ENCODE measurements at places on chromosomes 2 and 18.

DNA sequence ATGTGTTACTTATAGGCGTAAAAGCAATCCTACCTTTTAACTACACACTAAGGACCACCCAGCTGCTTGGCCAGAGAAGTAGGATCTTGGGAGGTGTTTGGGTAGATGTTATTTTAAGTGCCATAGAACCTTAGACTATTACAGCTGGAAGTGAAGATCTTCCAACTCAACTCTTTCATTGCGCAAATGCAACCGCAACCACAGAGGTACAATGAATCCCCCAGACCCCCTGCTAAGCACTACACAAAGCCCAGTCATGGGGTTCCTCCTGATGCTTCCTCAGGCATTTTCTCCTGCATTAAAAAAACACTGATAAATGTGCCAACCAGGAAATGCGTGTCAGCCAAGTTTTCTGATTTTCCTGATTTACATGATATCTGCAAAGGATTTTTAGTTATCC lies 246.0 kb downstream of the LRRTM1 start:
- DNase-seq, result no peak

DNA sequence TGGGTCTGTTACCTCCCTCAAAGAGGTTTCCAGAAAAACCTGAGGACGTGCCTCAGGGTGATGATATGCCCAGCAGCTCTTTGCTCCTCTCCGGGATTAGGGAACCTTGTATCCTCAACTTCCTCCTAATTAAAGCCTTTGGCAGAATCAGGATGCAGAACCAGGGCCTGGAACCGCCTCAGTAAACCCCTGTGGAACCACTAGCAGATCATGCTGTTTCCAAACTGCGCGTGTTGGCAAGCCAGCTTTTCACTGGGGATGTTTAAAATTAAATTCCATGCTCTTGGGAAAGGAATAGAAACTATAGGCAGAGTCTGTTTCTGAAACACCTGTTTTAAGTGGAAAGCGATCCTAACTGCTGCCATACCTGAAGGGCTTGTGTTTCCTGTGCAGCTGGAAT lies 26.4 kb downstream of the CRIM1 start:
- no peak for DNase-seq

DNA sequence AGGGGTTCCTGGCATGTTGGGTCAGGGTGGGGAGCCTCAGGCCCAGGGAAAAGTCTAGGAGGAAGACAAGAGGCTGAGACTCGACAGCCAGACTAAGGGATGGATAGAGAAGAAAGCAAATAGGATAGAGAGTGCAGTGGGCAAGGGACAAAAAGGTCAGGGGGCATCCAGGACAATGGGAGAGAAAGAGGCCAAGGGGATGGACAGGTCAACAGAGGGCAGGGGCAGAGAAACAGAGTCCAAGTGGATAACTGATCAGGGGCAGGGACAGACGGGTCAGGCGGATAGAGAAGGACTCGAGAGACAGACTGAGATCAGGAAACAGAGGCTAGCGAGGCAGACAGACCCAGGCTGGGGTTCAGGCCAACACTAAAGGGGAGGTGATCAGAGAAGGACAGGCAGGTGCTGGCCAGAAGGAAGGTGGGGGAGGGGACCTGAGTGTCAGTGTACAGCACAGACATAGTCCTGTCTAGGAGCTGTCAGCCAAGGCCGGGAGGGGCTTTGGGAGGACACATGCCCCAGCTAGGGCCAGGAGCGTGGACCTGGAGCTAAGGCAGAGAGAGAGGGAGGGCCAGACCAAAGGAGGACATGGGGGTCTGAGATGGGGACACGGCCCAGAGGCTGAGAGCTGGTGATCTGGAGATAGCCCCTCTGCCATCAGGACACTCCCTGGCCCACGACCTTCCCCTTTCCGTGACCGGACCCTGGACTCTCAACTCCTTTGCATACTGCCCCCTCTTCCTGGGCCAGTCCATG lies 12.2 kb downstream of the ASIC4 start:
- DNase-seq, result no peak

DNA sequence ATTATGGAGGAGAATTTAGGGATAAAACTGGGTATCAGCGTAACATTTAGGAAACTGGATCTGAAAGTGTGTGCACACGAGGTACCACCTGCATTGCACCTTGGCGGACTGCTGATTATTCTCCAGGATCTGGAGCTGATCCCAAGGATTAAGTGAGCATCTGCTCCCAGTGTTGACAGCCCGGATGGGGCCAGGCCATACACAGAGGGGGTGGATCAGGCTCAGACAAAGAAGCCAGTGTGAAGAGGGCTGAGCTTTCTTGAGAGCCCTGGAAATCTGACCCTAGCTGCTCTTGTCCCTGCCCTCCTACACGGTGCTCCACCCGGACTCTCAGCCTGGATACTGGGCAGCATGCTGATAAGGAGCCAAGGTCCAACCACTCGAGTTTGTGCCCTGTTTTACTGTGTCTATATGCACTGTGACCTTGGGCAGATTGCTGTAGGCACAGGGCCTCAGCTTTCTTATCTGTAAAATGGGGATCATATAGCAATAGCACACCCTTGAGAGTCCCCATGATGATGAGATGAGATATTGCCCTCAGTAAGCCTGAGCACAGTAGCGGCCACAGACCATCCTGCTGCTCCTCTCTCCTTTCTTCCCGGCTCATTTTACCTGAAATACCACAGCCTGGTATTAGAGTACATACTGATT lies 396.8 kb upstream of the CELF4 start:
- no peak for DNase-seq

- no peak for DNase-seq
Observed at GRCh38 chr2:216119146-216119545, 10.0 kb downstream of the XRCC5 start.

DNA sequence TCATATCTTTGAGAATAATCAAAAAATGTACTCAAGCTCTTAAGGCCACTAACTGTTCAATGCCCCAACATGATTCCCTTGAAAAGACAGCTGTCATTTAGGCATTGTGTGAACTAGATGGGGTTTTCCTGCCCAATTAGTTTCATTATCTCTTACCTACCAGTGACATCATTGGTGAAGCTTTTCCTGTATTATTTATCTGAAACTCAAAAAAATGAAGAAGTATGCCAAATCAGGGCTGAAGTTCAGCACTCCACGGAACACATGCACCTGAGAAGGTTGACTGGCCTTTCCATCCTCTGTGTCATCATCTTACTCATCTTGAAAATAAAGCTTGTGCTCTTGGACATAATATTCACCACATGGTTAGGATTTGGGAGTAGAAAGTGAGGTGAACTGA lies 126.4 kb downstream of the TXNL1 start:
- DNase-seq, result no peak

GRCh38 chr18:55385770-55386169 lies 202.2 kb downstream of the TCF4 start:
- DNase-seq, result no peak

DNA sequence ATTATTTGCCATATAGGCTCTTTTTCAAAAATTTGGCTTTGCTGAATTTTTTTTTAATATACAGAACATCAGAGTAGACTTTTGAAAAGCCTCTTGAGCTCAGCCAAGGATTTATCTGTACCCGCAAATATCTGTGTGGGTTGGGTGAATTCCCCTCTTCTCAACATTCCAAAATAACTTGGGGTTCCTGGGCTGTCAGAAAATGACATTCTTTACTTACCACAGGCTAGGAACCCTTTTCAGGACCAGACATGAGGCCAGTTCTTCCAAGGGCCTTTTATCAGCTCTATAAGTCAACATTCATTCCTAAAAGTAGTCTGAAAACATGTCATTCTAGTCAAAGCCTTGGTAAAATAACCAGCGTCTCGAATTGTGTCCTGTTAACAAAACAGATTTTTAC lies 28.8 kb upstream of the FEZ2 start:
- DNase-seq, result no peak

DNA sequence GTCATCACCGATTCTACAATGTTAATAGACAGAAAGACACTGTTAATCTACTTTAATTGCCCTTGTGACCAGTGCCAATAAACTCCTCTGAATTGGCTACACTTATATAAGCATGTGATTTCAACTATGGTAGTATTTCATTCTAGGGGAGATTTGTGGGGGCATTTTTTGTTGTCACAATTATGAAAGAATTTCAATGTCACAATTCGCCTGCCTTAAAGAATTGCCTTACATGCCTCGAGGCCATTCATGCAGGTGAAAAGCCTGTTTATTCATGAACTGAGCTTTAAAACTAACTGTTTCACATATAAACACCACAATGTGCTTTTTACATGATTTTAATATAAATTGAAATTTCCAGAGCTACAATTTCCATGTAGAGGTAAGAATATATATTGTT lies 162.8 kb downstream of the GCA start:
- DNase-seq, result no peak

DNA sequence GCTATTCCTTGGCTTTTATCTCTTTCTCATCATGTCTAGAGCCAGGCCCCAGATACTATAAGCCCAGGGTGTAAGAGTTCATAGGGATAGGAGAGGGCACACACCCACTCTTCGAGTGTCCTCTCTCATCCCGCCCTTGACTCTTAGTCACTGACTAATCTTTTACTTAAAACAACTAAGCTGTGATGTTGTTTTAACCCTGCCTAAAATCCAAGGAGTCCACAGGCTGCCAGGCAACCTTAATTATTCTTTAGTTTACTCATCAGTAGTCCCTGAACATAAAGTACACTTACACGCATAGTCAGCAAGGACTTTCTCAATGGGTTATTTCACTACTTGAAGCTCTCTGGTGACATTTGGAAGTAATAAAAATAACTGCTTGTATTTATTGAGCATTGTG lies 28.4 kb downstream of the GREB1L start:
- no peak for DNase-seq

- no peak for DNase-seq
Observed at GRCh38 chr2:178374865-178375264, 76.1 kb downstream of the PRKRA start.

DNA sequence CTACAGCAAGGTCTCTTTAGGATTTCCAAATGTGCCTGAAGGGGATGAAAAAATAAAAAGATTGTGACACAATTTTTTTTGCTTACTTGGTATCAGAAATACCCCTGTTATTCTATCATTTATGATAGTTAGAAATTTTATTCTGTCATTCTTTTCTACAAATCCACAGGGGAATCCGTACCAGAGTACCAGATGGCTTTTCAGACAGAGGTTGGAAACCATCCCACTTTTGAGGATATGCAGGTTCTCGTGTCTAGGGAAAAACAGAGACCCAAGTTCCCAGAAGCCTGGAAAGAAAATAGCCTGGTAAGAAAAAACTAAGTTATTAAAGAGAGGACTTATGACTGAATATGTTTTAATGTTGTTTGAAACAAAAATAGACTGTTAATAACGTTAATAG lies 92.6 kb upstream of the FAM117B start:
- no peak for DNase-seq

- DNase-seq, result peak; percentile 22
Observed at GRCh38 chr2:132374551-132374950, 42.1 kb upstream of the GPR39 start.

GRCh38 chr2:79512442-79513401 lies at the start of gene CTNNA2:
Gene CTNNA2, plus strand, starts transcription at chr2:79513051.
- DNase-seq, result no peak

DNA sequence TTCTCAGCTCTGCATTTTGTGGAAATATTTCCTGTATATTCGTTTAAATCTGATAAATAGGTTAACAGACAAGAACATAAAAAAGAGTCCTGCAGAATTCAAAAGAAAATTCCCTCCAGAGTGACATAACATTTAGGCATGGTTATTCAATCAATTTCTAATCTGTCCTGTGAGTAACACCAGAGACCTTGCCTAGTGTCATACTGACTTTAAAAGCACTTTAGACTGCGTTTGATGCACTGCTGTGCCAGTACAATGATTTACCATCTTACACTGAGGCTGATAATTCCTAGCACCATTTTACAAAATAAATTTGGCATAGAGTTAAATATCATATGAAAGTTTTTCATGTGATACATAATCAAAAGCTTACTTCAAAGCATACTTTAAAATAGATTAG lies 35.5 kb upstream of the CALCRL start:
- DNase-seq, result no peak

DNA sequence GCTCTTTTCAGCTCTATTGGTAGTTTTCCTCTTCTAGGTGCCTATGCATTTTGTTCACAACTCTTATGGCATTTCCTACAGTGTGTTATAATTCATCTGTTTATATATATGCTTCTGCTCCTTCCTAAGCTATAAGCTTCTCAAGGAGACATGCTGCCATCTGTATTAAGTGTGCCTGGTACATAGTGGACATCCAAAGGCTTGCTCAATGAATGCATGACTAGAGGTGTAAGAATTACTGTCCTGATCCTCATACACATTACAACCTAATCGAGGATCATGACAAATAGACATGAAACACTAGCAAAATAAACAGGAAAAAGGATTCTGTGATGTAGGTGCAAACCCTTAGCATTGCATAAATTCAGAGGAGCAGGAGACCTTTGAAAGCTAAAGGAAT lies 50.2 kb downstream of the CDC42EP3 start:
- DNase-seq, result no peak

DNA sequence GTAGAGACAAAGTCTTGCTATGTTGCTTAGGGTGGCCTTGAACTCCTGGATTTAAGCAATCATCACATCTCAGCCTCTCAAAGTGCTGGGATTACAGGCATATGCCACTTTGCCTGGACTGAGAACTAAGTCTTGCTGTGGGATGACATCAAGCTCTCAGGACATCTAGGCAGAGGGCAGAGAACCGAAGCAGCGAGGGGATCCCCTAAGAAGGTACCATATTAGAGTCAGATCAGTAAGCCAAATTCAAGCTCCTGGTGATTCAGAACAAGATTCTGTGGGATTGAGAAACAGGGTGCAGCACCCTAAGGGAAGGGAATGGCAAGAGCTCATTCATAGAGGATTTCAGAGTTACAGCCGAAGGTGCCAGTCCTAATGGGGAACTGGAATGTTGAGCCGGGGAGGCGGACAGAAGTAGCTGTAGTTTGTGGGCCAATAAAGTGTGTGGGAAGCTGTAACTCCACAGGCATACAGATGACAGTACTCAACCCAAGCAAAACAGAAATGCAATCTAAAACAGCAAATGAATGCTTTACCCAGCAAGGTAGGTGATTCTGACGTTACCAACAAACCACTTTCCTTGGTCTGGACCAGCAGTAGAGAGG lies 30.9 kb downstream of the EPHA4 start:
- no peak for DNase-seq

DNA sequence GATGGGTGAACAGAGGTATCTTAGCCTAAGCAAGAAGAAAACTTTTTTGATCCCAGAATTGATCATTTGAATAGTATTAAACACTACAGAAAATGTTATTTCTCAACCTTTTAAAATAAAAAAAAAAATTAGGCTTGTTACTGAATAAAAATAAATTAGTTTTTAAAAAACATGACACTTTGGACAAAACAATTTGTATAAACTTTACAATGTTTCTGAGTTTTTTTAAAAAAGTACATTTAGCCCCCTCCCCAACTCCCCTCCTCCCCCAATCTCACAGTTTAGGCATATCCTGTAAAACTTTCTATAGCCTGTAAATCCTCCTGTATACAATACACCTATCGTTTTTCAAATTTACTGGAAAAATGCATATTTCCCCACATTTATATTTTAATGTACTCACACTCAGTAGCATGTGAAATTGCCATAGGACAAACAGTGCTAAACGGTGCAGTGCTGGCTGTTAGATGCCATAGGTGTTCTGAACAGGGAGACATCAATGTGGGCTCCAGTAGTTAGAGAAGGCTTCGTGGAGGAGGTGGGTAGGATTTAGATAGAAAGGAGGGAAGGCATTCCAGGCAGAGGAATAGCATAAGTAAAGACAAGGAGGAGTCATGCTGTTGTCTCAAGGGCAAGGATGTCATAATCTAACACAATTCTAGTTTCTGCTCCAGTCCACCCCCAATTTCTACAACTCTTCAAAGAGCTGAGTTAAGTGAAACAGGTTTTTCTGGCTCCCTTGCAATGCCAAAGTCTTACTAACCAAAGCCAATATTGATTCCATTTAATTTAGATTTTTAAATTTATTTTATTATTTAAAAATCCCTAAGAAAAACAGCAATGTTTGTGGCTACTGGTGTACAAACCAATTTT lies 50.9 kb downstream of the SP3 start:
- DNase-seq, result no peak
